Stomach (tissue), 19 donors: ENCODE measurements at places on chromosomes 1 and 21.
A peak's percentile ranks its signal among the peaks of the same experiment; 100 is the strongest.

GRCh38 chr1:6822530-6823359 is 37.5 kb downstream of the CAMTA1 start:
- DNase-seq: peak; percentile 43

GRCh38 chr21:35819134-35819533 is 241.2 kb downstream of the SETD4 start:
- no peak for DNase-seq

DNA sequence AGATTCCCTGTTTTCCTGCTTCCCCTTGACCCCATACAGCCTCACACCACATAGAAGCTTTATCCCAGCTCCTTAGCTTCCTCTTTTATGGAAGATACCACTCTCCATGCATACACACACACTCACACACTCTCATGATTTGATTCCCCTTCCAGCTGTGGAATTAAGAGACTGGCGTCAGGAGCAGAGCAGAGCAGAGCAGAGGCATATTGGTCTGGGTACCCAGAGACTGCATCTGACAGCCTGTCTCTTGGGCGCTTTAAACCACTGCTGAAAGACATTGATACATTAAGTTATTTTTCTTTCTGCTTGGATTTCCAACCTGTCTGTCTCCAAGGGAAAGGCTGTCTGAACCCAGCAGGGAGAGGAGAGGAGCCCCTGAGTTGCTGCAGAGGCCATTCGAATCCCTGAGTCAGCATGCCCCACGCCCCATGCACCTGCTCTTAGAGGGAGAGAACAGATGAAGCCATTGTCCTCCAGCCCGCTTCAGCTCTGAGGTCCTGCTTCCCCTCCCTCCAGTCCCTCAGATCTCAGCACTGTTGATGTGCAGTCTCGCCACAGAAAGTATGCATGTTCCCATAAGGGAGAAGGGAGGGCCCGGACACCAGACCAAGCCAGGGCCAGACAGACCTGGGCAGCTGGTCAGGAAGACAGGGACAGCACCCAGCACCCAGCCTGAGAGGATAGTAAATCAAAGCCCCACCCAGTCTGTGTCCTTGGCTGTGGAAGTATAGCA is 66.7 kb upstream of the GJB5 start:
- DNase-seq: no peak

DNA sequence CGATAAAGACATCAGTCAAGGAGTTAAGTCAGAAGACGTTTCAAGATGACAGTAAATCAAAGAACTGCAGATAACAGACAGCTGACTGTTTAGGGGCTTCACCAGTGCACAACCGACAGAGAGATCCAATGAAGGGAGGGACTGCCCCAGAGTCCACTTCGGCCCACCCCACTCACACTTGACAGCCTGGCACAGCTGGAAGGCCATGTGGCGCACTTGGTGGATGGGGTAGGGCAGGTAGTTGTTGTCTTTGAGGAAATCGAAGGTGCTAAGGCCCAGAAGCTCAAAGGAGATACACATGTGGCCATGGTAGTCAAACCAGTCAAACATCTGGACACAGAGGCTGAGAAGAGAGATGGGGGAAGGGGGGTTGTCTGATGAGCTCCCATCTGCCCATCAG is 4.4 kb upstream of the SCAMP3 start:
- no peak for DNase-seq

- DNase-seq: no peak
Observed at GRCh38 chr1:108704496-108704895, 8.2 kb upstream of the FNDC7 start.

- peak; percentile 12 for DNase-seq
Observed at GRCh38 chr1:113046569-113046968, 26.4 kb upstream of the LRIG2 start.

DNA sequence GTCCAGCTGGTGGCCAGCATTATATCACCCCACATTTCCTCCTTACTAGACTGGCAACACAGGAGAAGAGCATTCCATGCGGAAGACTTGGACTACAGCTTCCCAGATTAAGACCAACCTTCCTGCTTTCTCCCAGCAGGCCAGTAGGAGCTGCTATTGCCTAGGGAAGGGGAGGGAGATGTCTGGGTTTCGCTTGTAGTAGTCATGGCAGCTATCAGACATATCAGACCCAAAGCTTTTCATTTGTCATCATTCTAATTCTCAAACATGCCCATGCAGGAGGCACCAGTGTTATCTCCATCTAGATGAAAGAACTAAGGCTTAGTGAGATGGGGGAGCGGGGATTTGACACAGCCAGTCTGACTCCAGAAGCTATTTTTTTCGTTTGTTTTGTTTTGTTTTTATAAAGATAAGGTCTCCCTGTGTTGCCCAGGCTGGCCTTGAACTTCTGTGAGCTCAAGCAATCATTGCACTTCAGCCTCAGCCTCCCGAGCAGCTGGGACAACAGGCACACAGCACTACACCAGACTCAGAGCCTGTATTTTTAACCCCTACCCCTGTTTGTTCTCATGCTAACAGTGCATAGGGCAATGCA is 4.5 kb downstream of the PLA2G2A start:
- DNase-seq: peak; percentile 80

DNA sequence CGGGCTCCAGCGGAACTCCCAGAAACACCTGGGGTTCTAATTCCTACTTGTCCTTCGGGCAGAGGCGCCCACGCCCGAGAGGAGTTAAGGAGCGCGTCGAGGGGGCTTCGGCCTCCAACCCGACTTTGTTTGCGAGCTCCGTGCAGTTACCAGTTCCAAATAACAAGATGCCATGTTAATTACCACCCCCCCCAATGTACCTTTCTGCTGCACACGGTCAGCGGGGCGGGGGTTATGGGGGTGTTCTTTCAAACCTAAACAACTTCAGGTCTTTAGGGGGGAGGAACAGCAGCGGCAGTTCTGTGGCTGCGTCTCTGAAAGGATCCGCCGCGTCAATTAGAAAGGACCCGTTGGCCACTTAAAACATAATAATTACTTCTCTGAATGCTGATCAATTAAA is 114.8 kb downstream of the PRDM16 start:
- DNase-seq: no peak

GRCh38 chr1:84847253-84848250 is 45.5 kb downstream of the LPAR3 start:
- peak; percentile 95 for DNase-seq

DNA sequence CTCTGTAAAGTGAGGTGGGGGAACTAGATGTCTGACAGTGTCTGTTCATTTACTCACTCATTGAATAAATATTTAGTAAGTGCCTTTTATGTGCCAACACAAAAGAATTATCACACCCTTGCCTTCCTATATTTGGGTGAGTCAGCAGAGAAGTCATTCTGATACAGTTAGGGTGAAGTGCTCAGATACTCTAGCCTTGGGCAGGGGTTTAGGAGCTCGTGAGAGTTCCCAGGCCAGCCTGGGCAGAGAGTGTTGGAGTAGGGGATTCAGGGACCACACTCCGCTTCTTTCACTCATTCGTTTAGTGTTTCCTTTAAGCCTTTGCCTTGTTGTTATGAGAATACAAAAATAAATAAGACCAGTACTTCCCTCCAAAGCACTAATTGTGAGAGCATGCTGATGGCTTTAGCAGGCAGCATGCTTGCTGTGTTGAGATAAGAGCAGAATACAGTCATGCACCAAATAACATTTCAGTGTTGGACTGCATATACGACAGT is 83.9 kb downstream of the DYRK1A start:
- DNase-seq: no peak
